ENCODE measurements at places on chromosomes 13 and 19. TPM values are rescaled to one million over a fixed set of nuclear protein-coding genes. Genes with fewer than 3 reads are reported as not detected.

RNF225 gene
- 0.19 TPM for total RNA-seq

DDX49 gene
- total RNA-seq = 27.6 TPM

PINLYP gene
- total RNA-seq = not detected

TIMM50 gene
- total RNA-seq = 219 TPM

ZNF284 gene
- total RNA-seq = 0.26 TPM

DCT gene
- total RNA-seq = not detected

B3GNT3 gene
- 3.1 TPM for total RNA-seq

PIP5K1C gene
- total RNA-seq = 14.5 TPM

YJEFN3 gene
- total RNA-seq = 3.4 TPM

HIPK4 gene
- total RNA-seq = 0.16 TPM

ENOX1 gene
- 3.1 TPM for total RNA-seq

CHMP2A gene
- 195 TPM for total RNA-seq

DHDH gene
- 0.62 TPM for total RNA-seq

TEX29 gene
- total RNA-seq = not detected

IGFL1 gene
- 1.5 TPM for total RNA-seq

WDR87 gene
- total RNA-seq = not detected

TEX26 gene
- total RNA-seq = not detected

CCL25 gene
- not detected for total RNA-seq

TNFSF13B gene
- 0.06 TPM for total RNA-seq

ZNF329 gene
- total RNA-seq = 2.7 TPM

CARD8 gene
- 16.1 TPM for total RNA-seq

SIGLEC12 gene
- total RNA-seq = not detected

TTC9B gene
- total RNA-seq = 0.32 TPM
